ENCODE measurements at places on chromosomes 11 and 22. TPM values are rescaled to one million over a fixed set of nuclear protein-coding genes. Genes with fewer than 3 reads are reported as not detected.

DNA sequence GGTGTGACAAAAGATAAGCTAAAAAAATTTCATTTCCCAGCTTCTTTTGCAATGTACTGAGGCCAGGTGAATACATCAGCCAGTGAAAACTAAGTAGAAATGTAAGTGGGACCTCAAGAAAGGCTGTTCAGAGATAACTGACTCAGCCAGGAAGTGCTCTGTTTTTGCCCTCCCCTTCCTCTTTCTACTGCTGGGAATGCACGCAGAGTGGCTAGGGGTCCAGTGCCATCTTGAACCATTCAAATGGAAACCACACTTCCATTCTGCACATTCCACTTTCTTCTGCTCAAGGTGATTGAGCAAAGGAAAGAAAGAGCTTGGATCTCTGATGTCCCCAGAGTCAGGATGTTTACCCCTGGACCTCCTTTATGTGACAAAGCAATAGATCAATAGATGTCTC is 27.8 kb upstream of the LMO2 start:
- H3K4me1 ChIP-seq, result peaks cover 9% of the 10 kb centered on the region
- no peaks in the 10 kb centered on the region for H3K36me3 ChIP-seq
- no peak overlapping the region for H3K27ac ChIP-seq
- DNase-seq, result no peak

DNA sequence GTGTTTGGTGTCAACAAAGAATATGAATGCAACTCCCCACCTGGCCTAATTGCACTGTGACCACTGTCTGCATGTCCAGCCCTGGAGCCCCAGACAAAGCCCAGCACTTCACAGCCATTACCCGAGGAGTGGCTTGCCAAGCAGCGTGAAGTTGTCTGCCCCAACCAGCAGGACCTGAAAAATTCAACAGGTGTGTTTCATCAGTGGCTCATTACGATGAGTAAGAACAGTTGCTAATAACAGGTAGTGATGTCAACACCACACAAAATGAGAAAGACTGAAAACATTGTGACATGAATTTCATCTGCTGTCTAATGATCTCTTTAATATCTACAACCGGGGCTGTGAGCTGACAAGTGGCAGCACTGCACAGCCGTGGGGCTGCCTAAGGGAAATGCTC is 10.3 kb downstream of the MRPL21 start:
- H3K4me1 ChIP-seq, result peaks cover 3% of the 10 kb centered on the region
- no peaks in the 10 kb centered on the region for H3K27me3 ChIP-seq
- no peak overlapping the region for H3K4me3 ChIP-seq
- H3K27ac ChIP-seq, result no peak overlapping the region

GRCh38 chr11:83773950-83774880 is 488.0 kb upstream of the CCDC90B start:
- H3K27ac ChIP-seq, result no peak overlapping the region
- DNase-seq, result no peak
- H3K27me3 ChIP-seq, result peaks cover 5% of the 10 kb centered on the region
- H3K36me3 ChIP-seq, result no peaks in the 10 kb centered on the region
- no peak overlapping the region for H3K4me3 ChIP-seq
- no peaks in the 10 kb centered on the region for H3K4me1 ChIP-seq

DNA sequence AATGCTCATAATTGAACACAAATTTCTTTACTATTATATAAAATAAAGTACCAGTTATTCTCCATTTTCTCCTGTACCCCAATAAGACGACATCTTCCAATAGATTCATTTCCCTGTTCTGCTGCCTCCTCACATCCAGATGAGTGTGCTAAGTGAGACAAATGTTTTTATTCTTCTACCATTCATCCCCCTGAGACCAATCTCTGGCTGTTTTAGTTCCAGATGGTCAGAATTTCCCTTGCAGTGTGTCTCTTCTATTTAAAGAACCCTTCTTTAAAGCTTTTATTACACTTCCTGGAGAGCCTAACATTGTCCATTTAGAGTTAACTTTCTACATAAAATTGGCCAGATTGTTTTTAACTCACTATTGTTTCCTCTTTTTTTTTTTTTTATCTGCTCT is 41.2 kb upstream of the GLYATL1 start:
- no peaks in the 10 kb centered on the region for H3K36me3 ChIP-seq
- H3K27ac ChIP-seq, result no peak overlapping the region
- DNase-seq, result no peak
- no peaks in the 10 kb centered on the region for H3K4me1 ChIP-seq
- peaks cover 25% of the 10 kb centered on the region for H3K27me3 ChIP-seq

GRCh38 chr22:29710922-29711593 is 8.7 kb upstream of the CABP7 start:
- no peaks in the 10 kb centered on the region for H3K36me3 ChIP-seq
- H3K27ac ChIP-seq, result no peak overlapping the region
- peaks cover 4% of the 10 kb centered on the region for H3K27me3 ChIP-seq
- no peak overlapping the region for H3K4me3 ChIP-seq
- no peak for DNase-seq

The PARVG gene
- total RNA-seq, result 76.5 TPM

- H3K4me1 ChIP-seq, result peaks cover 25% of the 10 kb centered on the region
- peak overlapping the region; percentile 24 for H3K4me3 ChIP-seq
- DNase-seq, result no peak
- H3K36me3 ChIP-seq, result no peaks in the 10 kb centered on the region
- no peak overlapping the region for H3K27ac ChIP-seq
Observed at GRCh38 chr22:29206372-29207242, 911 bp downstream of the EMID1 start.

The FLRT1 gene
- total RNA-seq, result not detected

GRCh38 chr11:33835143-33835878 is 56.6 kb downstream of the LMO2 start:
- H3K27ac ChIP-seq, result no peak overlapping the region
- no peak overlapping the region for H3K4me3 ChIP-seq
- no peak for DNase-seq
- H3K36me3 ChIP-seq, result no peaks in the 10 kb centered on the region

DNA sequence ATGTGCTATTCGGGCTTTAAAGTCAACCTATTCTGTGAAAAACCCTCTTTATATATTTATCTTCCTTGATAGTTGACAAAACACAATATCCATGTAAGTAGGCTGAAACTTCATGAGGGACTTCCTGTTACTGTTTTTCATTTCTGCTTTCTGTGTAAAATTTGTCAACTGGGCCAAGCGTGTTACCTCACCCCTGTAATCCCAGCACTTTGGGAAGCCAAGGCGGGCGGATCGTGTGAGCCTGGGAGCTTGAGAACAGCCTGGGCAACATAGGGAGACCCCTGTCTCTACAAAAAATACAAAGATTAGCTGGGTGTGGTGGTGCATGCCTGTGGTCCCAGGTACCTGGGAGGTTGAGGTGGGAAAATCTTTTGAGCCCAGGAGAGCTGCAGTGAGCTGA is 66.5 kb upstream of the SLC25A18 start:
- H3K27me3 ChIP-seq, result peaks cover 4% of the 10 kb centered on the region
- no peaks in the 10 kb centered on the region for H3K4me1 ChIP-seq
- H3K36me3 ChIP-seq, result no peaks in the 10 kb centered on the region
- DNase-seq, result no peak
- no peak overlapping the region for H3K27ac ChIP-seq

DNA sequence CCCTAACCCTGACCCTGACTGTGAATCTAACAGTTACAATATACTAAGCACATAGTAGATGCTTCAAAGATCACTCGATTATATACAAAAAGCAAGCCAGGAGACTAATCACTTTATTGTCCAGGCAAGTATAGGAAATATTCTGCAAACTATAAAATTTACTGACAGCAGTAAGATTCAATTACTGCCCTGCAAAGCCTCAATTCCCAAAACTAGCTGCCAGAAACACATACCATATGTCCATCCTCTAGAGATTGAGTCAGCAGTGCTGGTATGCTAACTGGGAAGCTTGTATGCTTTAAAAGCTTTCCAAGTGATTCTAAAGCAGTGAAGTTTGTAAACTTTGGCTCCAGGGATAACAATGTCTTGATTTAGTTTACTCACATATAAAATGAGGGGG is 26.1 kb downstream of the CSTF3 start:
- H3K36me3 ChIP-seq, result peaks cover 9% of the 10 kb centered on the region
- no peak overlapping the region for H3K27ac ChIP-seq
- no peak overlapping the region for H3K4me3 ChIP-seq
- DNase-seq, result no peak

DNA sequence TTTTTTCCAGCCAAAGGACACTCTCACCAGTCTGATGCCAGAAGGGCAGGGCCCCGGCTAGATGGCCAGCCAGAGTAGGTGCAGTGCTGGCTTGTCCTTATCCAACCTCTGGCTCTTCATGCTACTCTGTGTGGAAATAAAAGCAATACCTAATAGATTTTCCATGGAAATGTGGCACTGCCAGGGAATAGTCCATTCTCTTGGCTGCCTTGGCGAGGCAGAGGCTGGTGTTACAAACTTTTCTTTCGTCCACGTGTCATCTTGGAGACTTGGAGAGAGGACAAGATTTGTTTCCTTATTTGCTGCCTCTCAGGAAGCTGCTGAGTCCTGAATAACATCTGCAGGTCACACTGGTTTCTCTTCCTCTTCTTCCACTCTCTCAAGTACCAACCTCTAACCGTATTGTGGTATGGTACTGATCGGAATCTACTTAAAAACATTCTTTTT is 17.2 kb upstream of the C1QTNF4 start:
- H3K27ac ChIP-seq, result no peak overlapping the region
- H3K4me3 ChIP-seq, result no peak overlapping the region
- no peaks in the 10 kb centered on the region for H3K27me3 ChIP-seq
- H3K36me3 ChIP-seq, result no peaks in the 10 kb centered on the region

The KREMEN1 gene
- 0.43 TPM for total RNA-seq

- H3K27me3 ChIP-seq, result no peaks in the 10 kb centered on the region
- H3K4me1 ChIP-seq, result peaks cover 61% of the 10 kb centered on the region
- peak overlapping the region; percentile 76 for H3K27ac ChIP-seq
- no peak for DNase-seq
- H3K36me3 ChIP-seq, result peaks cover 32% of the 10 kb centered on the region
- H3K4me3 ChIP-seq, result no peak overlapping the region
Observed at GRCh38 chr11:118016104-118016503, 29.9 kb downstream of the IL10RA start.

The P2RY6 gene
- not detected for total RNA-seq

- no peak overlapping the region for H3K4me3 ChIP-seq
- H3K4me1 ChIP-seq, result no peaks in the 10 kb centered on the region
- no peaks in the 10 kb centered on the region for H3K36me3 ChIP-seq
- no peak for DNase-seq
Observed at GRCh38 chr11:93219440-93219839, 21.6 kb upstream of the SLC36A4 start.

DNA sequence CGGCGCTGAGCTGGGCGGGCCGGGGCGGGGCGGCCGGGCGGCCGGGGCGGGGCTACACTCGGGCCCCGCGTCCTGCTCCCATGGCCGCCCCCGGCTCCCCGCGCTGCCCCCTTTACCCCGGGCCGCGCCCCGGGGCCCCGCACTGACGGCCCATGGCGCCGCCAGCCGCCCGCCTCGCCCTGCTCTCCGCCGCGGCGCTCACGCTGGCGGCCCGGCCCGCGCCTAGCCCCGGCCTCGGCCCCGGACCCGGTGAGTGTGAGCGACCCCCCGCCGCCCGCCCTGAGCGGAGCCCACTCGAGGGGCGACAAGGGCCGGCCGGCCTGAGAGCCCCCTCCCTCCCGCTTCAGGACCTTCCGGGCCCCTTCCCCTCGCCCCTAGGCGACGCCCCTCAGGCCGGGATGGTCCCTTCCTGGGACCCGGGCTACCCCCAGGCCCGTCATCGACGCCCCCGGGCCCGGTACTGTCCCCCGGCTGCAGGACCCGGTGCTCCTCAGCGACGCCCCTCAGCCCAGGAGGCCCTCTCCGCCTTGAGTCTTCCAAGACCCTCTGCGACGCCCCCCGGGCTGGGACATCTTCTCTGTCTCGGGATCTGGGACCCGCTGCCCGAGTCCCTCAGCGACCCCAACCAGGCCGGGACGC is at the start of gene KREMEN1:
KREMEN1 (plus strand) TSS at position 57 of the 639 bp plus-strand sequence; CDS start at position 153, 96 bp downstream.
- H3K4me1 ChIP-seq, result peaks cover 20% of the 10 kb centered on the region
- no peaks in the 10 kb centered on the region for H3K36me3 ChIP-seq
- DNase-seq, result no peak
- no peak within 1 kb of the TSS for H3K27ac ChIP-seq
- H3K27me3 ChIP-seq, result peaks cover 60% of the 10 kb centered on the region
- H3K4me3 ChIP-seq, result peak within 1 kb of the TSS; percentile 64

DNA sequence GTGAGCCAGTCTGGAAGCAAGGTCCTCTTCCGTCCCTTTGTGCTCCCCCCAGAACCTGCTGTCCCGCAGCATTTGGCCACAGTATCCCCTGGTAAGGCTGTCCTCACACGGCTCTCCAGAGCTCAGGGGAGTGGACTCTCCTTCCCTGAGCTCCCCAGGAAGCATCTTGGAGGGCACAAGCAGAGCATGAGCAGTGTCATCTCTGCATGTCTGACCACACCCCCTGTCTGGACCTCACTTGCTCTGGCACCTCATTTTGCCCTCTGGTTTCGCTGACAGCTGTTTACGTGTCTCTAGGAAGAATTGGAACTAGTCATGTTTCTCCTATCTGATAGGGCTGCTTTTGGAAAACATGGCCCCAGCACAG is 15.5 kb downstream of the DCPS start:
- H3K27ac ChIP-seq, result peak overlapping the region; percentile 87
- H3K36me3 ChIP-seq, result peaks cover 21% of the 10 kb centered on the region
- no peak overlapping the region for H3K4me3 ChIP-seq
- no peaks in the 10 kb centered on the region for H3K27me3 ChIP-seq

The TREH gene
- total RNA-seq, result not detected

- H3K27ac ChIP-seq, result no peak overlapping the region
- H3K27me3 ChIP-seq, result no peaks in the 10 kb centered on the region
- peaks cover 7% of the 10 kb centered on the region for H3K4me1 ChIP-seq
- DNase-seq, result no peak
- H3K4me3 ChIP-seq, result no peak overlapping the region
- H3K36me3 ChIP-seq, result peaks cover 2% of the 10 kb centered on the region
Observed at GRCh38 chr11:130087294-130087926, 17.7 kb downstream of the APLP2 start.

- H3K36me3 ChIP-seq, result no peaks in the 10 kb centered on the region
- no peaks in the 10 kb centered on the region for H3K4me1 ChIP-seq
- DNase-seq, result no peak
- H3K4me3 ChIP-seq, result no peak overlapping the region
Observed at GRCh38 chr11:115184901-115185300, 319.3 kb downstream of the CADM1 start.

DNA sequence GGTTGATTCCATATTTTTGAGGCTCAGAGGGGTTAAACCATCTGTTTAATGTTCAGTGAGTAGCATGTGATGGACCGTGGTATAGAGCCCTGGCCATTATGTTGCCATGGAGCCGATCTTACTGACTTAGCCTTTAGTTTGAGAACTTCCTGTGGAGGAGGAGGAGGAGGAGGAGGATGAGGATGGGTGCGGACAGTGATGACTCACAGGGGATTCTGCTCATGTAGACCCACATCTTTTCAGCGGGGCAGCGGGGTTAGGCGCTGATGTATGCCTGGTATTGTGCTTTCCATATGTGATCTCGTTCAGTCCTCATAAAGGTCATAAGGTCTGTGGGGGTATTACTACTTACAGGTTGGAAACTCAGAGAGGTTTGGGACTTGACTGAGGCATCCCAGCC is 13.9 kb downstream of the STX3 start:
- DNase-seq, result peak; percentile 16
- no peaks in the 10 kb centered on the region for H3K27me3 ChIP-seq
- H3K27ac ChIP-seq, result no peak overlapping the region
- peaks cover 3% of the 10 kb centered on the region for H3K36me3 ChIP-seq

The TSPAN18 gene
- 0.92 TPM for total RNA-seq

- no peak overlapping the region for H3K4me3 ChIP-seq
- peaks cover 28% of the 10 kb centered on the region for H3K4me1 ChIP-seq
- DNase-seq, result no peak
- H3K27ac ChIP-seq, result no peak overlapping the region
Observed at GRCh38 chr11:108286370-108286769, 63.5 kb downstream of the ATM start.

GRCh38 chr22:41762980-41763779 is 37.3 kb upstream of the CCDC134 start:
- peaks cover 2% of the 10 kb centered on the region for H3K4me1 ChIP-seq
- no peaks in the 10 kb centered on the region for H3K27me3 ChIP-seq
- no peaks in the 10 kb centered on the region for H3K36me3 ChIP-seq
- peak; percentile 68 for DNase-seq
- H3K27ac ChIP-seq, result no peak overlapping the region
